Caco-2 (cell line): ENCODE measurements at places on chromosomes 7 and 10. TPM values are rescaled to one million over a fixed set of nuclear protein-coding genes. Genes with fewer than 3 reads are reported as not detected.

ZNF316 gene
- 34.1 and 34.3 TPM in 2 replicates for total RNA-seq

OR2A5 gene
- not detected in 2 replicates for total RNA-seq

THSD7A gene
- total RNA-seq: 0.05 TPM in 2 replicates

CPA4 gene
- total RNA-seq: 0.59 and 0.72 TPM in 2 replicates

GRM3 gene
- not detected in 2 replicates for total RNA-seq

GIMAP6 gene
- total RNA-seq: not detected in 2 replicates

HOXA1 gene
- 18.5 and 18.8 TPM in 2 replicates for total RNA-seq

MUC12 gene
- 0.16 and 0.49 TPM in 2 replicates for total RNA-seq

CALML5 gene
- total RNA-seq: not detected in 2 replicates

SLC18A3 gene
- not detected in 2 replicates for total RNA-seq

FUOM gene
- 108 and 119 TPM in 2 replicates for total RNA-seq

NDUFA5 gene
- total RNA-seq: 87.9 and 88.9 TPM in 2 replicates

PODXL gene
- 243 and 278 TPM in 2 replicates for total RNA-seq

PIK3CG gene
- total RNA-seq: not detected in 2 replicates

CNNM1 gene
- total RNA-seq: not detected in 2 replicates

FAM241B gene
- total RNA-seq: 24.9 and 30.2 TPM in 2 replicates

CADPS2 gene
- 2.7 and 3.6 TPM in 2 replicates for total RNA-seq

HMX2 gene
- total RNA-seq: 1.4 and 1.7 TPM in 2 replicates

SFTPA1 gene
- total RNA-seq: not detected in 2 replicates

TWIST1 gene
- not detected in 2 replicates for total RNA-seq

FAM170B gene
- total RNA-seq: not detected in 2 replicates

WIPF3 gene
- total RNA-seq: 1.1 and 1.2 TPM in 2 replicates

AGR3 gene
- total RNA-seq: 1.2 and 3.1 TPM in 2 replicates

SLC29A3 gene
- total RNA-seq: 18.3 and 20.7 TPM in 2 replicates

GPR26 gene
- total RNA-seq: not detected in 2 replicates

C7orf33 gene
- 0.23 TPM in 1 of 2 replicates, not detected in the other for total RNA-seq

NOBOX gene
- total RNA-seq: not detected in 2 replicates

GPRIN2 gene
- 3.0 and 3.7 TPM in 2 replicates for total RNA-seq

CALHM1 gene
- total RNA-seq: not detected in 2 replicates

NDUFB2 gene
- 166 and 188 TPM in 2 replicates for total RNA-seq

PGAM1 gene
- 412 and 462 TPM in 2 replicates for total RNA-seq

ITPRID1 gene
- total RNA-seq: 0.09 and 0.26 TPM in 2 replicates

AVPI1 gene
- total RNA-seq: 16.1 and 17.1 TPM in 2 replicates

HTR5A gene
- not detected in 2 replicates for total RNA-seq

YAE1 gene
- total RNA-seq: 22.4 and 22.7 TPM in 2 replicates

RADIL gene
- not detected in 2 replicates for total RNA-seq

SORCS1 gene
- not detected in 2 replicates for total RNA-seq

KCNMA1 gene
- 20.7 and 23.9 TPM in 2 replicates for total RNA-seq

GRK5 gene
- 7.7 and 8.9 TPM in 2 replicates for total RNA-seq
